Hepatic stellate cell (primary cell): ENCODE measurements at places on chromosomes 11 and 22.

- DNase-seq = no peak
These were observed 21.3 kb upstream of the CACNG2 start for GRCh38 chr22:36724836-36725235.

DNA sequence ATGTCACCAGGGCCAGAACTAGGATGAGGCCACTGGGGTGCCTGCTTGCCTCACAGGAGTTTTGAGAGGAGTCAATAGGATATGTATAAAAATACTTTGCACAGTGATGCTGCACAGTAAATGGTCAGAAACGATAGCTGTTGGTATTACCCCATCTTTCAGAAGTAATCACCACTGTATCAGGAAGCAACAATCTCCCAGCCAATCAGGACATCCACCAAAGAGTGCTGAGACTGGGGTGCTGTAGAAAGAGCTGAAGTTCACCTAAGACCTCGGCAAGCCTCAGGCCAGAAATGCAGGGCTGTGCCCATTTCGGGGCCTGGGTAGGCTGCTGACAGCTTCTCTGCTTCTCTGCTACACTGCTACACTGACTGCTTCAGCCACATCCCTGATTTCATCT is 17.4 kb downstream of the LMO2 start:
- no peak for DNase-seq

DNA sequence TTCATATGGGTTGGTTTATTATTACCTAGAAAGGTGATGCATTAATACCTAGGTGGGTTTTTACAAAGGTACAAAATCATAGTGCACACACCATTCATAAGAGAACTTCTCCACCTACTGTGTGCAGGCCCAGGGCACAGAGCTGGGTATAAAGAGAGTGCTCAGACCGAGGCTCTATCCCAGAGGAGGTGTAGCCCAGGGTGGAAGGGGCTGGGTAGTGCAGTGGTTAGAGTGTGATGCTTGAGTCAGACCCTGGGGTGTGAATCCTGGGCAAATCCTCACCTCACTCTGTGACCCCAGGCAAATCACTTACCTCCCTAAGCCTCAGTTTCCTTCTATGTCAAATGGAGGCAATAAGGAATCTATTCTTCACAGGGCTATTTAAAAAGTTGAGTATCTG is 32.2 kb downstream of the PARVG start:
- DNase-seq = no peak

GRCh38 chr11:114623720-114624119 is 28.1 kb upstream of the NXPE4 start:
- no peak for DNase-seq

DNA sequence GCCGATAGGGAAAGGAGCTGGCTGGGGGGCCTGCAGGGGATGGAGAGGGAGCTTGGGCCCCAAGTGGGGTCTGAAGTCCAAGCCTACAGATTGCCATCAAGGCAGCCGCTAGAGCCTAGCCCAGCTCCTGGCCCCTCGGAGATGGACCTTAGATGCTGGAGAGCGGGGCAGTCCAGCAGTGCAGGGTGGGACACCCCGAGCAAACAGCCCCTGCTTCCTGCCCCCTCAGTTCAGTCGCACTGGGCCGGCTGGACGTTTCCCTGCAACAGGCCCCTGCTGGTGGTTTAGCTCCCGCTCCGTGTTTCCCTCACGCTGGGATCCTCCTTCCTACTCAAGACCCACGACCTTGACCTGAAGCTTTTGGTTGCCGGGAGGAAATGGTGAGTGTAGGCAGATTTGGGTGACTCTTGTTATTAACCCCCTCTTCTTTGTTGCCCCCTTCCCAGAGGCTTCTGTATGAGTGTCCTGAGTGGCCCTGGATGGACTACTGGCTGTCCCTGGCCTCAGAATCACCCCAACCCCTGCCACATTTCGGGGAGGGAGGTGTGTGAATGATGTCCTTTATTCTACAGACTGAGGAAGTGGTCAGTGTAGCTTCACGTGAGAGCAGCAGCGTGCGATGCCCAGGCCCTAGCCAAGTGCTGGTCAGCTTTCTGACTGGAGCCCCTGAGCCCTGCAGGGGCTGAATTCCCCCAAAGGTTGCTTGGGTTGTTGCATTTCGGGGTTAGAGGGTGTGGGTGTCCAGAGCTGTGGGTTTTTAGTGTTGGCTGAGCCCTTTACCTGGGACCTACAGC is 2.7 kb downstream of the ST3GAL4 start:
- DNase-seq = no peak

GRCh38 chr11:122523846-122524805 is 131.4 kb upstream of the UBASH3B start:
- no peak for DNase-seq

DNA sequence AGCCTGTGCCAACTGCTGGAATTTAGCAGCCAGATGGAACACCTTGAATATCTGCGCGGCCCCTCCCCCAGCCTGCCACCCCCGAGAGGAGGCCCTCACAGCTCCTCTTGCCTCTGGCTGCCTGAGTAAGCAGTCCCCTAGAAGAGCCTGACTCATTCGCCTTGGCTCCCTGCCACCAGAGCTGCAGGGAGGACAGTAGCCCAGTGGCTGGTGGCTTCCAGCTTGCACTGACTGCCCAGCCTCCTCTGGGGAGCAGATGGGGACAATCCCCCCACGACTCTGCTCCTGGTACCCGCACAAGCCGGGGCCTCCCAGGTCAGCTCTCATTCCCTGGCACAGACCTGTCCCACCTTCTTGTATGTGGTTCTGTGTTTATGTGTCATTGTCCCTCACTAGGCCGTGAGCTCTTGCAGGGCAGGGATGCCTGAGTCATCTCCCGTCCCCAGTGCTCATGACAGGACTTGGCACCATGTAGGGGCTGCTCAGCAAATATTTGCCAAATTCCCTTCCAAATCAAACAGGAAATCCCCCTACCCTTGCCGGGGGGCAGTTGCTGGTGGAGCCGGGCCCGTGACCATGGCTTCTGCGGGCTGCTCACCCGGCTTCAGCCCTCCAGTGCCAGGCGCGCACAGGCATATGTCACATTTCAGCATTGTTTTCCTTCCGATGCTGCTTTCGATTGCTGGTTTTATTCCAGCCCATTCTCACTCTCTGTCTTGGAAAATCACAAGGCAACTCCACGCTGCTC is 43.6 kb downstream of the CACNG2 start:
- peak; percentile 90 for DNase-seq

GRCh38 chr22:40560551-40560950 is 76.0 kb downstream of the MRTFA start:
- DNase-seq = no peak

GRCh38 chr11:82906236-82906635 is 4.7 kb downstream of the DDIAS start:
- no peak for DNase-seq

DNA sequence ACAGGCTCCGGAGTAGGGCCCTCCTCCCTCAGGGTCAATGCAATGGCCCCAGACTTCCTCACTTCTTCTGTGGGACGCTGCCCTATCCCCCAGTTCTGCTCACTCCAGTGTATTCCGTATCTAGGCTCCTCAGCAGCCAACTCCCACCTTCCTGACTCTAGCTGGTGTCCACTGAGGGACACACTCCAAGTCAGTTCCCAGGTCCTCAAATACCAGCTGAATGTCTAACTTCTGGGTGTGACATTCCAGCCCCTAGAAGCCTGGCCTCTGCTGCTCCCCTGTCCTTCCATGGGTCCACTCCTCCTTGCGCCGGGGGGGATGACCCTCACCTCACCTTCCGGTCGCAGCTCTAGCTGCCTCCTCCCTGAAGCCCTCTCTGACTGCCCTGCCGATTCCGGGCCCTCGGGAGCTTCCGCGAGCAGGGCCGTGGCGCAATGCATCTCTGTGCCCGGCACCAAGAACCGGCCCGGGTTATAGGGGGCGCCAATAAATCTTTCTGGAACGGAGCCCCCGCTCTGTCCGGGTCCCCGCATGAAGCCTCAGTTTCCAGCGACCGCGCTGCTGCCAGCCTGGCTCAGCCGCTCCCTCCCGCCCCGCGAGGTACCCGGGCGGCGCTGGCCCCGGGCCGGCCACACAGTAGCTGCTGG is 15.4 kb downstream of the BAD start:
- peak; percentile 57 for DNase-seq

DNA sequence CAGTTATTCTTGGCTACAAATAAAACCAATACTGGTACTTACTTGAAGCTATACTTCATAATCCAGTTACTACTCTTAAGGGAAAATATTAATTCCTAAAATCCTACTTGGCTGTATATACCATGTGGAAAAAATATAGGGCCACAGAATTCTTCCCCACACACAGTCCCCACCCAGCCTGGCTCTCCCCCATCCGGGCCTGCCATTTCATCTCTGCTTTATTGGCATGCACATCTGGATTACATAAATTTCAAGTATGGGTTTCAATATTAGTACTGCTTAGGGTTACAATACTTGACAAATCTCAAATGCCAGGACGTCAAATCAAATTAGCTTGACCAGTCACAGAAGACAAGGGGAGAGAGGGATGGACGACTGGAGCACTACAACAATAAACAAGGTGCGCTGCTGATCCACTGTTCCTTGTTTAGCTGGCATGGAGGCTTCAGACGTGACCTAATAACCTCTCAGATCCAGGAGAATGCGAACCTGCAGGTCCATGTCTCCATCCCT is 81.4 kb downstream of the ABTB2 start:
- no peak for DNase-seq

DNA sequence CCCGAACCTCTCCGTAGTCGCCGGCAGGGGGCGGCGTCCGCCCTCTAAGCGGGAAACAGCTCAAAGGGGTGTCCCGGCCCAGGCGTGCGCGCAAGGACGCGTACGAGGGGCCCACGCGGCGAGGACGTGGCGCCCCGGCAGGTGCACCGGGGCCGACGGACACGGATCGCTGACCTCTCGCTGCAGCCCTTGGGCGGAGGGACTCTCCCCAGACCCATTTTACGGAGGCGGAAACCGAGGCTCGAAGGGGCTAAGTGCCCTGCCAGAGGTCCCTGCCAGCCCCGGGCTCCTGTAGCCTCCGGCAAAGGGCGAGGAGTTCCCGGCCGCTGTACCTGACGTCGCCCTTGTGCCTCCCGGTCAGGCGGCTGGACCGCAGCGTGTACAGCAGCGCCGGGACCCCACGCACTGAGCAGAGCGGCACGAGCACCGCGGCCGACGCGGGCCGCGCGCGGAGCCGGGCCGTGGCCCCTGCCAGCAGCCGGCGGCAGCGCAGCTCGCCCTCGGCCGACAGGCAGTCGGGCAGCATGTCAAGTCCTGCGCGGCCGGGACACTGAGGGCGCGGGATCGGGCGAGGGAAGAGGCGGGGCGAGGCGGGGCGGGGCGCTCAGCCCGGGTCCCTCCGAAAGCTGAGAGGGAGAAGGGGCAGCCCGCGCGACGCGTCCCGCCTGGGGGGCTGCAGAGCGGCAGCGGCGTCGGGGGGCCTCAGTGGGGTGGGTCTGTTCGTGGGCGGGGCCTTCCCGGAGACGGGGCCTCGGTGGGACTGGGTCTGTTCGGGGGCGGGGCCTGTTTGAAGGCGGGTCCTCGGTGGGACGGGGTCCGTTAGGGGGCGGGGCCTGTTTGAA is at the start of gene NUDT8:
Gene NUDT8, minus strand, starts transcription at position 552 of the 842 bp plus-strand sequence. Its CDS starts 26 bp downstream, at position 526.
- DNase-seq = peak; percentile 91

- no peak for DNase-seq
These were observed 26.7 kb downstream of the IRAG1 start for GRCh38 chr11:10666556-10667520.

- DNase-seq = peak; percentile 16
These were observed 74.8 kb downstream of the SIK2 start for GRCh38 chr11:111676878-111677585.

- DNase-seq = no peak
These were observed 50.7 kb upstream of the CD44 start for GRCh38 chr11:35088226-35088625.

DNA sequence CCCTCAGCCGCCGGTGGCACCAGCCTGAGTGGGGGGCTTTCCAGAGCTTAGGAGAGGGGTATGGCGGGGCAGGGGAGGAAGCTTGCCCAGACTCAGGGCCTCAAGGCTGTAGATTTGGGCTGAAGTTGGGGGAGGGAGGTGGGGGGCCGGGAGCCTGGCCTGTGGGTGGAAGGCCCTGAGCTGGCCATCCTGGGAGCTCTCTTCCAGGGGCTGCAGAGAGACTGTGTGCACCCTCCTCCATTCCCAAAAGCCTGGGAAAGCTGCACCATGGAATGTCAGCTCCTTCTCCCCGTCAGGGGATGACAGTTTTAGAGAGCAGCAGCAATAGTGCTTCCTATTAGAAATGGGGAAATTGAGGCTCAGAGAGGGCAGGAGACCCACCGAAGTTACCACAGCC is 1.0 kb downstream of the SYT12 start:
- DNase-seq = no peak

GRCh38 chr11:75198278-75198973 is 42.1 kb upstream of the TPBGL start:
- DNase-seq = no peak

DNA sequence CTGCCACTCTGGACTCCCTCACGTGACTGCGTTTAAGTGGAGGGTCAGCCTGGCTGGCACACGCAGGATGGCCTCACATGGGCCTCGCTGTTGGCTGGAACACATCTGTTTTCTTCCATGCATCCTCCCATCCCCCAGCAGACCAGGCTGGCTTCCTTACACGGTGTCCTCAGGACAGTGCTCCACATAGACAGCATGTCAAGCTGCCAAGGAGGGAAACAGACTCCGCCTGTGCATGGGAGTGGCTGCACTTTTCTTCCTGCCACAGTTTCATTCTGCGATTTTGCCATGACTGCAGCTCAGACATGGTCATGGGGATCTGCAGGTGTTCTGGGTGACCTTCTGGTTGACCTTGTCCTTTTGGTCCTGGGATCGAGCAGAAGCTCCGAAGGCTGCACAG is 344.2 kb downstream of the SHANK2 start:
- no peak for DNase-seq

GRCh38 chr11:12066799-12067508 is 43.4 kb upstream of the MICAL2 start:
- no peak for DNase-seq

- peak; percentile 45 for DNase-seq
These were observed 12.1 kb downstream of the OR10D3 start for GRCh38 chr11:124195189-124195734.

- DNase-seq = no peak
These were observed 52.2 kb downstream of the BIRC2 start for GRCh38 chr11:102399189-102399588.

- DNase-seq = peak; percentile 36
These were observed 69.6 kb downstream of the PPP2R1B start for GRCh38 chr11:111696556-111696955.

GRCh38 chr22:38740754-38741153 is 15.0 kb downstream of the SUN2 start:
- DNase-seq = no peak

DNA sequence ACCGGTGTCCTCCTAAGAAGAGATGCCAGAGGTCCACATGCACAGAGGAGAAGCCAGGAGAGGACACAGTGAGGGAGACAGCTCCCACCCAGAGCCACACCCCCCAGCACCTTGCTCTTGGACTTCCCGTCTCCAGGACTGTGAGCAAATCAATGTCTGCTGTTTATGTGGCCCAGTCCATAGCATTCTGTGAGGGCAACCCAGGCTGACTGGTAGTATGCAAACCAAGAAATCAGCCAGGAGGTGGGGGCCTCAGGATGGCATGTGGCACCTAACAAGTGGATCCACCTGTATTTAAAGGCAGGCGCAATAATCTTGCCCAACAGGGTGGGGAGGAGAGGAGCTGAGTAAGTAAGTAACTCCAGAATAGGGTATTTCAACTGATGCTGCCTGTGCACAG is 136.4 kb downstream of the BRD1 start:
- no peak for DNase-seq

GRCh38 chr11:86140334-86140990 is 71.6 kb upstream of the PICALM start:
- no peak for DNase-seq

- DNase-seq = no peak
These were observed 25.5 kb downstream of the KCNJ1 start for GRCh38 chr11:128841461-128842072.

GRCh38 chr11:39780131-39780530 is 1679.3 kb downstream of the LRRC4C start:
- DNase-seq = no peak
